EH (cell line): ENCODE measurements at places on chromosomes 12 and 14.

DNA sequence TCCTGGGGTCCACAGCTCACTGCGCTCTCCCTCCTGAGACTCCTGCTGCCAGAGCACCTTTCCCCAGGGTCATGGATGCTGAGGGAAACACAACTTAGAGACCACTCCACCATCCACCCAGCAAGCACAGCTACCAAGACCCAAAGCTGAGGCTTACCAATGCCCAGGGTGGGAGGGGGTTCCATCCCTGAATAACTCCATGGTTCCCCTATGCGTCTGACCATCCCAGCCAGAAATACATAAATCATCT lies 36.3 kb downstream of the DAD1 start:
- DNase-seq = no peak

GRCh38 chr12:111686574-111687105 lies 787 bp downstream of the ACAD10 start:
- no peak for DNase-seq

GRCh38 chr14:45065956-45066355 lies 18.0 kb upstream of the PRPF39 start:
- no peak for DNase-seq

- peak; percentile 67 for DNase-seq
Observed at GRCh38 chr12:26701604-26702215, 131.3 kb downstream of the ITPR2 start.

- DNase-seq = no peak
Observed at GRCh38 chr14:103078860-103079587, 5.0 kb upstream of the LBHD2 start.

DNA sequence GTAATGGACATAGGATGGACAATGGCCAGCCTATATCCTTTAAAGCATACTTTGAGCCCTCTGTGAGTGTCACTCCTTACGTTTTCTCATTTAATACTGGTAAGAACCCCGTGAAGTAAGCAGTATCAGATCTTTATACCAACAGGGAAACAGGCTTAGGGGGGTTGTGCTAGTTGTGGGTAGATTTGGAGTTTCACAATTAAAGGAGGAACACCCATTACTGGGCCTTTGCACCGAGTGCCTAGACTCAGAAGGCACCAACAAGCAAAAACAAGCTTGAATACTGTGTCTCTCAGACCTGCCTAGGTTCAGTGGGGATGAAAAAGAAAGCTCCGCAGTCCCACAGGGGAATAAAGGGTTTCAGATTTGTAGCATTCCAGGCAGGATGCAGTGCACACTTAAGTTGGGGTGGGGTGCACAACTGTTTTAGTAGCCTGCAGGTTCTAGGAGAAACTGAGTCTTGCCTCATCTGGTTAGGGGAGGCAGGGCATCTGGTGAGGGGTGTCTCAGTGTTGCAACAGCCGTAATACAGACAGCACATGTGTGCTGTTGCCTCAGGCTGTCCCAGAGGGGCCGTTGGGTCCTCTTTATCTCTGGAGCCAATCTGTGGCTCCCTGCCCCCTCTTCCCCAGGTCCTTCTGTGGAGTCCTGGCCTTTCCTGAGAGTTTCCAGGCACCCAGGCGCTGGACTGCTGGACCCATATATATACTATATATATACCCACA lies 51.2 kb downstream of the IRAK3 start:
- DNase-seq = no peak

DNA sequence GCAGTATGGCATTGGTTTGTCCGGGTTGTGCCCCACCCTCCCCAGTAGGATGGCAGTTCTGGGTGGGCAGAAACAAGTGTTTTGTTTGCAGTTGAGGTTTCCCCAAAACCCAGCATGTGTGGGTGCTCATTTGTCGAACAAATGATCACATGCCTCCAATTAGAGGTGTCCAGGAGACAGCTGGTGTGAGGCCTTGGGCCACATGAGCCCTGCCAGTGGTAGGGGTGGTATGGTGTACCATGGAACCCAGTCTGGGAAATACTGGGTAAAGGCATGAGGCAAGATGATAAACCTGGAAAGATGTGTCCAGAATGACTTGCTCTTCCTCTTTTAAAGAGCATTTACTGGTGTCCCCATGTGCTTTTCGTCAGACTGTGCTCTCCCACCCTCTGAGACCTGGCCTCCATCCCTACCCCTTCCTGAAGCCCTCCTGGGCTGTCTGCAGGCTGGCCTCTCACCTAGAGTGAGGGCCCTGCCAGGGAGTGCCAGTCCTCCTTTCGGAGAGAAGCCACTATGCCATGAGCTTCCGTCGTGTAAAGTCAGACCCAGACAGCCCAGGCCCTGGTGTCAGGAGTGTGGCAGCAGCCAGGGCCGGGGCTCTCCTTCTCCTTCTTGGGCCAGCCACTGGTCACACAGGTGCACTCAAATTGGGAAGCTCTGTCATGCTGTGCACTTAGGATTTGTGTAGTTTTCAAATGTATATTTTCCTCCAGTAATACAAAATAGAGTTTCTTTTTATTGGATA lies 17.6 kb downstream of the ANKRD9 start:
- DNase-seq = no peak

- peak; percentile 85 for DNase-seq
Observed at GRCh38 chr12:105322070-105322469, 8.4 kb upstream of the C12orf75 start.

DNA sequence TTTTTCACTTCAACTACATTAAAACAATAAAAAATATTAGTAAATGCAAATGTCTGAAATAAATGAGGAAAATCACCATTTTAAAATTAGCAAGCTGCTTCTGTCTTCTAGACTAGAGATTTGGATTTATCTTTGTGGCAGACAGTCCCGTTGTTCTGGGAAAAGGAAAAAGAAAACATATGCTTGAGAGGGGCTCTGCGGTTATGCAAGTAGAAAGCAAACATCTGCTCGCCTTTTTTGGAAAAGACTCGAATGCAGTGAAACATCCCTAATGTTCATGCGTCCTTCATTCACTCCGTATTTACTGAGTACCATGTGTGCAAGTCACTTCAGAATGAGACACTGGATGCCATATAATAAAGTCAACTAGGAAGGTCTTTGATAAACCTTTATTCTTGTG lies 44.9 kb downstream of the IFNG start:
- DNase-seq = no peak

GRCh38 chr12:46368138-46368537 lies 4.4 kb downstream of the SLC38A2 start:
- DNase-seq = peak; percentile 28

GRCh38 chr12:70774055-70774454 lies 136.8 kb upstream of the PTPRB start:
- no peak for DNase-seq

- DNase-seq = no peak
Observed at GRCh38 chr14:69953266-69953915, 74.2 kb downstream of the SMOC1 start.

DNA sequence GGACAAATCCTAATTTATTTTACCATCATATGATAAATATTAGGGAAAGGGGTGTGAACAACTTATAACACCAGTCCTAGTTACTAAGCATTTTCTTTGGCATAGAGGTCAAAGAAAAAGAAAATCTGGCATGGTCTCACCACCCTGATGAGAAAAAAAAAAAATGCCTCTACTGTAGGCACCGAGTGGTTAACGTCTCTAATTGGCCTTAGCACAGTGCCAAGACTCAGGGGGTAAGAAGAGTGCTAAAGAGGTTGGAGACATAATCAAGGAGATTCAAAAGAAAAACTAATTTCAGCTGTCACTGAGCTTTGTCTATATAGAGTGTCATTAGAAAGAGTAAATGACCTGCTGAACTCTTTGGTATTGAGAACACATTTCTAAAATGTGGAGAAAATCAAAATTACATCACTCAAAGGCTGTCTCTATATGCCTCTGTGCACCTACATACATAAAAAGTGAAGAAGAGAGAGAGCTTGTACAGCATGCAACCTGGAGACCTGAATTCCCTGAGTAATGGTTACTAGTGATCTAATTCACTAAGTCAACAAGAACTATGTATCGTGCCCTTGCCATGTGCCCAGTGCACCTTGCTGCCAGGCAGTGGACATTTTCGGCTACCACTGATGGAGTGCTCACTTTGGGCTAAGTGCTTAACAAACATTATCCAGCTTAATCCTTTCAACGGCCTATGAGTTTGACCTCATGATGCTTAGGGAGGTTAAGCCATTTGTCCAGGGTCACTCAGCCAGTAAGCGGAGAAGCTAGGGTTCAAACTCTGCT lies 113.8 kb upstream of the G2E3 start:
- DNase-seq = no peak

DNA sequence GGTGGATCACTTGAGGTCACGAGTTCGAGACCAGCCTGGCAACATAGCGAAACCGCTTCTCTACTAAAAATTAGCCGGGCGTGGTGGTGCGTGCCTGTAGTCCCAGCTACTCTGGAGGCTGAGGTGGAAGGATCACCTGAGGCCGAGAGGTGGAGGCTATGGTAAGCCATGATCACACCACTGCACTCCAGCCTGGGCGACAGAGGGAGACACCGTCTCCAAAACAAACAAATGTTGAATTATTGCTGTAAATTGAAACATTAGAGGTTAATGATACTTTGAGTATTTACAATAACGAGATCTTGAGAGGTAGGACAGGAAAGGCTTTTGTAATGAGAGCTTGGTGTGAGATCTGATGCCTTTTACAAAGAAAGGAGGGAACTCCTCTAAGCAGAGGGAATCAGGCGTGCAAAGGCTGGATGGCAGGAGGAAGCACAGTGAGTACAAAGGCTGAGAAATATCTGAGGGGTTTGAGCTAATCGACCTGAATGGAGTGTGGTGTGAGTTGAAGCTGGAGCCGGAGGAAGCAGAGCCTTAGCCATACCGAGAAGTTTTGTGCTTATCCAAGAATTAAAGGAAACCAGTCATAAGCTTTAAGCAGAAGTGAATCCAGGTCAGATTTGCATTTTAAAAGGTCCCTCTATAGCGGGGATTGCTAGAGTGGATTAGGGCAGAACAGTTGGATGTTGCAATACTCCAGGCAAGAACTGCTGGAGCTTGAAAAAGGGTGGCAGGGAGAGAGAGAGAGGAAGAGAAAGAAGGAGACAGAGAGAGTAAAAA lies 1.1 kb downstream of the RHNO1 start:
- peak; percentile 50 for DNase-seq

DNA sequence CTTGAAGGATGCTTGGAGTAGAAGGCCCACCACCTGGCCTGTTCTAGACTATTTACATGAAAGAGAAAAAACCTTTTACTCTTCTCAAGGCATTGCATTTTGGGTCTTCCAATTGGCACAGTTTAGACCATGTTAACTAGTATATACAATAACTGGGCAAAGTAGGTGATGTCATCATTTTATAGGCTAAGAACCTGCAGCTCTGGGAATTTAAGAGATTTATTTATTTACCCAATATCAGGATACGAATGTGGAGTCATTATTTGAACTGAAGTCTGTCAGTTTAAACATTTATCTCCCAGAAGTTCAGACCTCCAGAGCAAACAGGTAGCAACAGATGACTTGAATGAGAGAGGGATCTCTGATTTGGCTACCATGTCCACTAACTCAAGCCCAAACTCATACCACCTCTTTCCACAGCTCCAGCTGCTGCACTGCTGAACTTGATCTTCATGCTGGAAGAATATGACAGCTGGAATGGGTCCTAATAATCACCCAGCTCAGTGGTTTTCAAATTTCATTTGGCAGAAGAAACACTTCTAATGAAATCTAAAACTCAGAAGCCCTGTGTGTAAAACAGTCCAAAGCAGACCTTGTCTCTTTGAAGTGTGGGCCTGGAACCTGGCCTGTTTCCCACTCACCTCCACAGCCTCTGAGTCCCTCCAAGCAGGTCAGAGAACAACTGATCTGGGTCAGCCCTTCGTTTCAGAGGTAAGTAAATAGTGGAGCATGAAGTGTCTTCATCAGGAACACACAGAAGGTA lies 179.2 kb downstream of the EMP1 start:
- DNase-seq = no peak

- peak; percentile 43 for DNase-seq
Observed at GRCh38 chr12:47561746-47562145, 144.1 kb downstream of the RPAP3 start.

GRCh38 chr12:24229031-24229700 lies 279.7 kb upstream of the SOX5 start:
- DNase-seq = no peak

- peak; percentile 72 for DNase-seq
Observed at GRCh38 chr14:52961060-52961639, 10.3 kb upstream of the FERMT2 start.

DNA sequence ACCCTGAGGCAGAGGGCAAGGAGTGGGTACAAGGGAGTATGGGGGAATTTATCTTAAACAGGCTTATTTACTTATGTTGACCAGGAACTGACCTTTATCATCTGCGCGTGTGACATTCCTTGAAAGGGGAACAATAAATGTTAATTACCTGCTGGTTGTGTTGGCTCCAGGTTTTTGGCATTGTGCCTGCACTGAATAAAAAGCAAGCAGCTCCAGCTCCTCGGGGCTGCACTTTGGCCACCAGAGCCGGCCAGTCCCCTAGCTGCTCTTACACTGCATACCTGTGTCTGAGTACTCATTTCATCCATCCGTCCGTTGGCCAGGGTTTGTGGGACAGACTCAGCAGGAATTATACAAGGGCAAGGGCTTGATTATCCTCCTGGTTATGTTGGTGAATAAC lies 68.8 kb upstream of the GTF2A1 start:
- no peak for DNase-seq

GRCh38 chr12:23694920-23695319 lies 254.6 kb downstream of the SOX5 start:
- DNase-seq = no peak

DNA sequence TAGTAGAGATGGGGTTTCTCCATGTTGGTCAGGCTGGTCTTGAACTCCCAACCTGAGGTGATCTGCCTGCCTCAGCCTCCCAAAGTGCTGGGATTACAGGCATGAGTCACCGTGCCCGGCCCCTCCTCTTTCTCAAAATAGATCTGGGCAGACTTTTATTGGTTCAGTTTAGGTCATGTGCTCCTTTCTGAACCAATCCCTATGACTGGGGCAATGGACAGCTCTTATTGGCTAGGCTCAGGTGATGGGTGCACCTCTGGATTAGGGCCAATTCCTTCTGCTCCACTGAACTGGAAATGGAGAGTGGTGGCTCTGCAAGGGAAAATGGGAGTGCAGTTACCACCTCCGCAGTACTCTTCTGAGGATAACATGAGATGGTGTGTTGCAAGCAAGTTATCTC lies 6.2 kb upstream of the ATP6V0A2 start:
- peak; percentile 16 for DNase-seq

DNA sequence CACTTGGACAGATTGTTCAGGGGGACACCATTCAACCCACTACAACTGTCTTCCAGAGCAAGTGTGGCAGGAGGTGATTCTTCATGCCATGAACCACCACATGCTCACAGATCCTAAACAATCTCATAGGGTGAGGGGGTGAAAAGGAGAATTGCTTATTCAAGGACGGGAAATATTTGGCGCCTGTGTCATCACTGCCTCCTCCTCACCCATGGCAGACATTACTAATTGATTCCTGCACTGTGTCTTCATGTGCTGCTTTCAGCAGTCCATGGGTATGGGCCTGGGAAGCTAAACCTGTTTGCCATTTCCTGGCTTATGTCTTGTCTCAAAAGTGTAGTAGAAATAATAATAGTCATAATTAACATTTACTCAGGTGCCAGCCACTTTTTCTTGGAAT lies 31.3 kb downstream of the MMAB start:
- DNase-seq = peak; percentile 68

DNA sequence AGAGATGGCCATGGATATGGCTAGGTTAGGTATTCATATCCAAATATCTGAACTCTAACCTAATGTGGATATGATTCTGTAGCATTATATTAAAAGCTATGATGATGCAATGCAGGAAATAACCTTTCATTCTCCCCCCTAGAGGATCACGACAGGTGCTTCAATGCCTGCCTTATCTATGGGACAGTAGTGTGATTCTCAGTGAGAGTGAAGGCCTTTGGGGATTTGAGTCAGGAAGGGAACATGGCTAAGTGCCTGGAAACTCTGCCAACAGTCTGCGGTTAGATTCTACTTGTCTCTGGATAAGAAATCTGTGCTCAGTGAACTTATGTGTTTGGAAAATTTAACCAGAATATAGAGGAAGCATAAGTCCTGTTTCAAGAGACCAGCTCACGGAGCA lies 81.8 kb downstream of the SLC38A1 start:
- peak; percentile 70 for DNase-seq
